ENCODE measurements at places on chromosomes 1 and 21.

DNA sequence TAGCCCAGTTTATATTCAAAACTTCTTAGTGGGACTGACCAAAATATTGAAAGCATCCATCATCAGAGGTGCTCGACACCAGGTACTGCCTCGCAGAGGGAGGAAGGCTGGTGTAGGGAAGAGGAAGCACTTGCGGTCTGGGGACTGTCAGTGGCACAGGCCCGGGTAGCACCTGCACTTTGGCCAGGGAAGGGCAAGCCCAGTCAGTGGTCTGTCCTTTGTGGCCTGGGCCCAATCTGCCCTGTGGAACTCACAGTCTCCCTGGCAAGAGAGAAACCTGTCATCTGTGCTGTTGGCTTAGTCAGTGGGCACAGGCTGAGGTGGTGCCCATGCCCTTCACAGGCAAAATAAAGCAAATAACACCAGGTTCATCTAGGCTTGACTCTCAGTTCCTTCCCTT is 77.4 kb downstream of the SYT6 start:
- DNase-seq: no peak

- DNase-seq: no peak
Observed at GRCh38 chr1:96837057-96837780, 115.6 kb downstream of the PTBP2 start.

- DNase-seq: no peak
Observed at GRCh38 chr1:110811529-110811928, 61.4 kb upstream of the CD53 start.

GRCh38 chr1:24874056-24874455 is 56.0 kb downstream of the RUNX3 start:
- DNase-seq: no peak

GRCh38 chr1:147292631-147293251 is 50.3 kb downstream of the CHD1L start:
- DNase-seq: no peak

DNA sequence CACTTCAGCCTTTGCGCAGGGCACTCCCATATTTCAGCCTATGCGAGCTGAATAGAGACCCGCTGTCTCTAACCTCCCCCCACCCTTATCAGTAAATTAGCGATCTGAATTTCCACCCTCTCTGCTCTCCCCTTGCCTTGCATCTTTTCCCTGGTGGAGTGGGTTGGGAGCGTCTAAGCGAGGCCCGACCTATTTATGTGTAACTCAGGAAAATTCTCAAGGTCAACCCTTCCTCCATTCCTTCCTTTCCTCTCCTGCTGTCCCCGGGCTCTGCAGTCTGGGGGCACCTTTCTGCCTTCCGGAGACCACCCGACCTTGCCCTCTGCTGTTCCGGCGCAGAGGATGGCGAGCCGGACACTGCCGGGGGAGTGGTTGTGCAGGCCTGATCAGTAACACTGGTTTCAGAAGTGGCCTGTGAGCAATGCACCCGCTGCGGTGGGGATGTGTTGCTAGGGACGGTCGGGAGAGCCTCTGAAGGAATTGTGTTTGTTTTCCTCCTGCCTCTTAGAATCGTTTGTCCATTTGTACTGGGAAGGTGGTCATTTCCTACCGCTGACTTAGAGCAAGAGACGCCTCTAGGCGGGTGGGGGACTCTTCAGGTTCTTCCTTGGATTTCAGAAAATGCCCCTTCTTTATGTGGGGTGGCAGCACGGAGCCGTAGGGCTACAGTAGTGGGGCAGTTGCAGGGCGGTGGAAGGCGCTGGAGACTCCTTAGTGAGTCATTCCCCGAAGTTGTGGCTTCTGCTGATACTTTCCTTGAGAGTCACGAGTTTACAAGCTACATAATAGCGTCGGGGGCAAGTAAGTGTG is 513 bp downstream of the MGST3 start:
- peak; percentile 63 for DNase-seq

GRCh38 chr1:4344065-4344732 is 310.2 kb upstream of the AJAP1 start:
- no peak for DNase-seq

DNA sequence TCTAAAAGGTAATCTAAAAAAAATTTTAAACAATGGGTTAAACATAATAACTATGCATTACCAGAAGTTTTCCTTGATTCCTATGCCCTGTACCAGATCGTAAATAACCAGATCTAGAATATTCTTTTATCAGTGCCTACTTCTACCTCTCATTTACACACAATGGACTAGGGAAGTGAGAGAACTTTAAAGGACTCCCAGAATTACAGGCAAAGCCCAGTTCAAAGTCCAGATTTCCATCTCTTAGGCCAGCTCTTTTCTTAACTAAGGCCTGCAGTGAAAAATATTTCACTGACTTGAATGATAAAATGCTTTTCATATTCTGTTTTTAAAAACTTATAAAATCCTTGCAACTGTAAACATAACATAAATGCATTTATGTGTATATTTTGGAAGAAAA is 32.6 kb downstream of the ESRRG start:
- no peak for DNase-seq

- no peak for DNase-seq
Observed at GRCh38 chr1:154222918-154223317, 2.2 kb downstream of the UBAP2L start.

- no peak for DNase-seq
Observed at GRCh38 chr1:112465122-112465521, 43.6 kb upstream of the WNT2B start.

- DNase-seq: no peak
Observed at GRCh38 chr1:2134266-2134620, 60.3 kb downstream of the FAAP20 start.

DNA sequence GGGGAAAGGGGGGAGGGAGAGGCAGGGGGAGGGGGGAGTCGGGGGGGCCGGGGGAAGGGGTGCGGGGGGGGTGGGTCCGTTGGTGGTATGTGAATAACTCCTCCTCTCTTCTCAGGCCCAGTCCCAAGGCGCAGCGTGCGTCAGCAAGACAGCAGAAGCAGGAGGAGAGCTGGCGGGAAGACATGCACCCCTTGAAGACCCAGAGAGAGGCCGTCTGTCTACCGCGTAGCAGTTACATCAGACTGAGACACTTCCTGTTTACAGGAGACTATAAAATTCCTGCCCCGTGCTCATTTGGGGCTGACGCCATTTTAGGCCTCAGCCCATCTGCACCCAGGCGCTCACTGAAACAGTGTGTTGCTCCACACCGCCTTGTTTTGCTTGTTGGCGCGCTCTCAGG is 55.3 kb downstream of the SETD4 start:
- no peak for DNase-seq

GRCh38 chr1:30179942-30180543 is 543.3 kb downstream of the MATN1 start:
- no peak for DNase-seq

DNA sequence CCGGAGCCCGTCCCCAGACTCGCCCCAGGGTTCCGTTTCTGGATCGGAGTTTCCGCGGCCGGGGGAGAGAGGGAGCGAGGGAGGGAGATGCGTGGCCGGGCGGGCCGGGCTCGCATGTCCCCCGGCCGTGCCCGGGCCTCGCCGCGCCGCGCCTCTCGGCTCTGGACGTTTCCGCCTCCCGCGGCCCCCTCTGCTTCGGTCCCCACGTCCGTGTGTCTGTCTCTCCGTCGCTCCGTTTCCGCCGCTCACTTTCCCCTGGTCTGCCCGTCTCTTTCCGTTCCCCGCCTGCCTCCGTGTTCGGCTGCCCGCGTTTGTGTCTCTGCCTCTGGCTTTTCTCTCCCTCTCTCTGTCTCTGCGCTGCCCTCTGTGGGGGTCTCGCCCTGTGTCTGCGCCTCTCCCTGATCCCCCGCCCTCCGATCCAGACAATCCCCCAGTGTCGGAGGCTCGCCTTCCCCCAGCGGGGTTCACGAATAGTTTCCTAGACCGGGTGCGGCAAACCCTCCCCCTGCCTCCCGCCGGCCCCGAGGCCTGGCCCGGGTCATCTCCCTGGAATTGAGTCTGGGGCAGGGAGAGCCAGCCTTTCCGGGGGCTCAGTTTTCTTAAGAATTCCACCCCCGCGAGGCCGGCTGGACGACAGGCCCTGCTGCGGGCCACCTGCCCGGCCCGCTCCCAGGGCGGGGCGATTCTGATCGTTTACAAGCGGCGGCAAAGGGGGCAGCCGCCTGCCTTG is 735 bp downstream of the NBL1 start:
- peak; percentile 69 for DNase-seq

GRCh38 chr1:36609241-36610027 is 126.7 kb upstream of the CSF3R start:
- no peak for DNase-seq

DNA sequence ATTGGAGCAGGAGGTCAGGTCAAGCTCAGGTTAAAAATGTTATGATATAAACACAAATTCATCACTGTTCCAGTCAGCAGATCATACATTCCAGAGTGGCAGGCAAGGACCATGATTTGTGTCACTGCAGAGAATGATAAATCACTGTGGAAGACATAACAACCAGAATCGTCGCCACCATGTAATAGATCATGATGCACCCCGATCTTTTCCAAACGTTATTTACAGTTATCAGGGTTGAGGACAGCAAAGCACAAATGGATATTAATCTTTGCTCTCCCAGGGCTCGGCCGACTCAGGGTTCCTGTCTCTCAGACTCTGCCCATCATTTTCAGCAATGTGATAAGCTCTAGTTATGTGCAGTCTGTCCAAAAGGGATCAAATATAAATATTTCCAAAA is 122.7 kb downstream of the ZBTB18 start:
- DNase-seq: no peak

GRCh38 chr1:92953491-92953890 is 7.8 kb downstream of the DIPK1A start:
- no peak for DNase-seq

DNA sequence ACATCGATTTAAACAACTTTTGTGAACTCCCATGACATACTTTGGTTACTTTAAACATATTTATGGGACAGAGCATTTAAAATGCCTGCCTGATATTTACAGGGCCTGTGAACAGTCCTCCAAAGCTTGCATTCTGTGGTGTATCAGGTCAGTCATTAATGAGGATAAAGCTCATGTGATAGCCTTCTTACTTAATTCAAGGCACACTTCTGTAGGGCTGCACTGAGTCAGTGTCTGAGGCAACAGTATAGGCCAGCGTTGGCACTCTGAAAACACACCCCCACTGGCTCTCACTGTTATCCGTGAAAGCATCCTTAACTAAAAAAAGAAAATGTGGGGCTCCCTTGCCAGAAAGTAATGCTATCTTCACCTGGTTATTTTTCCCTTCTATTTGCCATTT is 200.0 kb downstream of the NFIA start:
- no peak for DNase-seq

DNA sequence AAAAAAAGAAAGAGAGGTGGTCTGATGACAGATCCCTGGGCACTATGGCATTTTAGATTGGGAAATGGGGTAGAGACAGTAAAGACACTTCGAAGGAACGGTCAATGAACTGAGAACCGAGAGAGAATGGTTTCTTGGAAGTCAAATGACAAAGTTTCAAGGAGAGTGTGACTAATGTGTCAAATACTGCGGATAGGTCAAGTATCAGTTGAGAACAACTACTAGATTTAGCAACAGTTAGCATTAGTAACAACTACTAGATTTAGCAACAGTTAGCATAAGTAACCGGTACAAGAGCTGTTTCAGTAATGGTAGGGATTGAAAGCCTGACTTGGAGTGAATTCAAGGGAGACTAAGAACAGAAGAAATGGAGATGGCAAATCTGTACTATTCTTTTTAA is 35.0 kb downstream of the UROD start:
- no peak for DNase-seq

DNA sequence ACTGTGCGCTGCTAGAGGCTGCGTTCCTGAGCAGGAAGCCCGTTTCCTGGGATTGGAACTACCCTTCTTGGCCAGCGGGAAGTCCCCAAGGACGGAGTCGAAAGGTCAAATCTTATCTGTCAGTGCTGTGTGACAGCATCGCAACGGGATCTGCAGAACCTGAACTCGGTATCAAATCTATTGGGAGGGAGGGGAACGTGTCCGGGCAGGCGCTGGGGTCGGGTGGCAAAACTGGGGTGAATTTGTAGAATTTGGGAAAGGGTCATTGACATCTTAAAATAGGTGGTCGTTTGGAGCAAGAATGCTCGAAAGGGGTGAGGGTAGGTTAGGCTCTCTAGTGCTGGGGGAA is 725 bp upstream of the ARPC5 start:
- DNase-seq: no peak

DNA sequence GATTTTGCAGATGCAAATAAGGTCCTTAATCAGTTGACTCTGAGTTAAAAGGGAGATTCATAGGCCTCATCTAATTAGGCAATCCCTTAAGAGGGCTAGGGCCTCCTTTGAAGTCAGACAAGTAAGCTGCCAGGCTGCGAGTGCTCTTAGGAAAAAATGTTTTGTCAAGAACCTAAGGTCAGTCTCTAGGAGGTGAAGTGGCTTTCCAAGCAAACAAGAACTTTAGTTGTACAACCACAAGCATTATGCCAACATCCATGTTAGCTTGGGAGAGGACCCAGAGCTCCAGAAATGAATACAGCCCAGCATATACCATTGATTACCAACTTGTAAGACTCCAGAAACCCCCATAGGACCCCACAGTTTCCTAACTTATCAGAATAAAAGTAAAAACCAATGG is 1366.2 kb downstream of the PLA2G4A start:
- no peak for DNase-seq

DNA sequence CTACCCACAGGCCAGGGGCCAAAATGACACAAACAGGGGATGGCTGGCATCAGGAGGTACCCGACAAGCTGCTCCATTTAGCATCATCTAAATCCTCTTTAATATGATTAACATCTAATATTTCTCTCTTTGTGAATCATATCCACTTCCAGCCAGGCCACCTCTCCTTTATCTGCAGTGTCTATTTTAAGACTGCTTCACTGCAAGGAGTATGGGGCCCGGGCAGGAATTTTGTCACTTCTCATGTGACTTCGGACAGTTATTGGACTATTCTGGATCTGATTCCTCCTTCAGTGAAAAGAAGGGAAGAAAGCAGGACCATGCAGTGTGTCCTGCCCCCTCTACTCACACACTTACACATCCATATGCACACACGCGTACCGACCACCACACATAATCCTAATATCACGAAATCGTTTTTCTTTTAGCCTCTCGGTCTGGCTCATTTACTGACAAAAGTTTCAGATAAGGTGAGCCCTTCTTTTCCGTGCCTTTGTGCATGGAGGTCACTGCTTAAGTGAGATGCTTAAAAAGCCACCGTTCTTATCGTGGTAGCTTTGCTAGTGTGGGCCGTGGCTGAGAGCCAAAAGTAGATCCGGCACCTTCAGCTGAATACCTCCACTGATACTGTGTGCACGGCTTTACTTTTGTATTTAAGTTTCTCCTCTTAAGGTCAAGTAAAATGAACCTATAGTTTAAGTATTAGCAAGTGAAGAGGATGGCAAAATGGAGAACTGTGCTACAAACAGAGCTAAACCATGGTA is 26.0 kb downstream of the PROX1 start:
- DNase-seq: no peak

DNA sequence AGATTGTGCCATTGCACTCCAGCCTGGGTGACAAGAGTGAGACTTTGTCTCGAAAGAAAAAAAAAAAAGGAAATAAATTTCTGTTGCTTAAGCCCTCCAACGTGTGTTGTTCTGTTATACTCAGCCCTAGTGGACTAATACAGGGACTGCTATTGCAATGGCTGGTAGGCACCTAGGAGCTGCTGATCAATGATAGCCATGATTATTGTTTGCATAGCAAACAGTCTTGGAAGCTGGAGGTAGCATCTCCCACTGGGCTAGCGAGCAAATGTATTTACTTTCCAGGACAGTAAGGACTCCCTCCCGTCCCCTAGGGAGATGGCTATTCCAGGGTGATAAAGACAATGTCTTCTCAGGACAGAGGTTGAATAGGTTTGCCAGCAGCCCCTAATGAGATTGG is 13.5 kb upstream of the TNFRSF8 start:
- no peak for DNase-seq

Data from natural killer cell treated with Interleukin-12 subunit alpha and Interleukin-12 subunit beta and Interleukin-15 and Interleukin-18, amount 100 ng/mL, for 72 hours (primary cell).